ENCODE measurements at places on chromosomes 1 and 21. TPM values are rescaled to one million over a fixed set of nuclear protein-coding genes. Genes with fewer than 3 reads are reported as not detected.

CLDN8 gene
- total RNA-seq, result not detected

GRCh38 chr1:109138358-109138757, 24.4 kb downstream of the ELAPOR1 start:
- DNase-seq, result no peak

GRCh38 chr1:187692799-187693198, 864.0 kb downstream of the PLA2G4A start:
- no peak for DNase-seq

DNA sequence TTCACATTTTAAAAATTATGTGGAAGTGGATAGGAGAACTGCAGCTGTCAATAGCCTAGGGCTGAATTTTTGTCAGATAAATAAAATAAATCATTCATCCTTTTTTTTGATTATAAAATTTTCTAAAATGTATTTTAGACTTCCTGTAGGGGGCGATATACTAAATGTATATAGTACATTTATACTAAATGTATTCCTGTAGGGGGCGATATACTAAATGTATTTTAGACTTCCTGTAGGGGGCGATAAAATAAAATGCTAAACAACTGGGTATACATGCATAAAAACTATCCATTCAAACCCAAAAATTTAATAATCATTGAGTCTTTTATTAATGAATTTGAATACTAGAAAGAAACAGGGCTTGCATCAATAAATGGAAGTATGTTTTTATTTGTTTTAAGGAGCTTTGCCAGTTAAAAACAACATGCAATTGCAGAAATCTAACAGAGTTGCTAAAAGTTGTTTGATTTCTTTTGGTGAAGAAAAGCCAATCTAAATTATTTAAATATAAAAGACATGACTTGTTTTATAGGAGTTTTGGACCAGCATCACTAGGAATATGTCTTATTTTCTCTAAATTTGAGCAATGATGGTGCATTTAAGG, 31.4 kb downstream of the CLCA1 start:
- peak; percentile 37 for DNase-seq

Measured in M059J (cell line).